RKO (cell line): ENCODE measurements at places on chromosomes 1 and 21.
A peak's percentile ranks its signal among the peaks of the same experiment; 100 is the strongest.

DNA sequence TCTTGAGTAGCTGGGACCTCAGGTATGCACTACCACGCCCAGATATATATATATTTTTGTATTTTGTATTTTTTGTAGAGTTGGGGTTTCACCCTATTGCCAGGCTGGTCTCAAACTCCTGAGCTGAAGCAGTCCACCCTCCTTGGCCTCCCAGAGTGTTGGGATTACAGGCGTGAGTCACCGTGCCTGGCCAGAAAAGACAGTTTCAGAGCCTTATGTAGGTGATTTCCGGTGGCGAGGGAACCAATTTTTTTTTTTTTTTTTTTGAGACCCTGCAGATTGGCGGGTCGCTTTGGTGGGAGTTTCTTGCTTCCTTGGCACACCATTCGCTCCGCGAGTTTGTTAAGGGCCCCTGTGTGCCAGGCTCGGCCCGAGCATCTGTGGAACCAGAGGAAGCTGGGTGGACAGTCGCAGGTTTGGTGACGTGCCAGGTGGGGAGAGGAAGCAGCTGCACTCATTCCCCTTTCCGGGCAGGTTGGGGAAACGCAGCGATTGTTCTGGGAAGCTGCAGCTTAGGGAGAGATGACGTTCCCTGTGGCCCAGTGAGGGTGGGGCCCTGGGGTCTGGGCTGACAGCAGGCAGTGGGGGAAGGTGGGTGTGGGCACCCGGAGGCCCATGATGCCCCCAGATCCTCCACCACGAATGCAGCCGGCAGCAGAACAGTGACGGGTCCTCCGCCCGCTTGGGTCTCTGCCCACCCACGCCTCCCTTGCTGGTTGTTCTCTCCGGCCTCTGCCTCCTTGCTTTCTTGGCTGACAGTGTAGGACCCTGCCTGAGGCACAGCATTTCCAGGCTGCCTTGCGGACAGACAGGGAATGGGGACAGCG lies 25.1 kb downstream of the SPSB1 start:
- DNase-seq = no peak

GRCh38 chr1:117037802-117038201 lies 22.3 kb upstream of the TTF2 start:
- no peak for DNase-seq

GRCh38 chr1:160404094-160404493 lies 3.7 kb downstream of the VANGL2 start:
- DNase-seq = no peak

DNA sequence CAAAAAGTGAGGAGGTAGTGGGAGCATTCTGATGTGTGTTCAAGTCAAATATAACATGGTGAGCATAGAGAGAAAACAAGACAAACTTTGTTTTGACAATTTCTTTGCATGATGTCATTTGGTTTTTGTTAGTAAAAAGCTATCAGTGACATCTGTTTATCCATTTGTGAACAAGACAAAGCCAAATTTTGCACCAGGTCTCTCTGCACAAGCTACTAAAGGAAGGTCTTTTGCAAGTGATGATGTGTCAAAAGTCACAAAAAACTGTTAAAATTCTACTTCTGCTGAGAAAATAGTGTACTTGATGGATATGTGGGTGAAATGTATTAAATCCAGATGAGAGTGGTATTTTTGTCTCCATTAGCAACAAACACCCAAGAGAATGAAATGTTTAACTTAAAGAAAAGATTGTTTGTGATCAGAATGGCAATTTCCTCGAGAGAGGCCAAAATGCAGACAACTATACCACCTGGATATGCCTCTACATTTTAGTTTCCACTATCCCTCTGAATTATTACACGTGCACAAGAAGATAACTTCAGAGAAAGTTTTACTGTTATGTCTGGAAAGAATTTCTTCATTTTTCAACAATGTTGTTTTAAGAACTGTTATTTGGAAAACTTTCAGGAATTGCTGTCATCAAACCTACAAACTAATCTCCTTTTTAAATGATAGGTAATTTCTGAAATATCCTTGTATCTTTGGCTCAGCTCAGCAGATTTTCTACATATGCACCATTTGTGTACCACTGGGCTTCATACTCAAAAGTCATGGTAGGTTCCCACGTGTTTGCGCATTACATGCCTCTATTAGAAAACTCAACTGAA lies 807.4 kb upstream of the ADGRL2 start:
- DNase-seq = no peak

- no peak for DNase-seq
These were observed 3.0 kb downstream of the TSPEAR start for GRCh38 chr21:44708213-44708865.

DNA sequence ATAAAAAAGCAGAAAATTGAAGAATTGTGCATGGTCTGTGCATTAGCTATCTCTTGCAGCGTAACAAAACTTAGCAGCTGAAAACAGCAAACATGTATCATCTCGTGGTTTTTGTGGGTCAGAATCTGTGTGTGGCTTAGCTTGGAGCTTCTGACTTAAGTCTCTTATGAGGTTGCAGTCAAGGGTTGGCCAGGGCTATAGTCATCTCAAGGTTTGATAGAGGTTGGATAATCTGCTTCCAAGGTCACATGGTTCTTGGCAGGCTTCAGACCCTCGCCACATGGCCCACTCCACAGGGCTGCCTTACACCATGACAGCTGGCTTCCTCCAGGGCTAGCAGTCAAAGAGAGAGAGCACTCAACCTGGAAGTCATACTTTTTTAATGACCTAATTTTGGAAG lies 35.9 kb downstream of the CNST start:
- no peak for DNase-seq

DNA sequence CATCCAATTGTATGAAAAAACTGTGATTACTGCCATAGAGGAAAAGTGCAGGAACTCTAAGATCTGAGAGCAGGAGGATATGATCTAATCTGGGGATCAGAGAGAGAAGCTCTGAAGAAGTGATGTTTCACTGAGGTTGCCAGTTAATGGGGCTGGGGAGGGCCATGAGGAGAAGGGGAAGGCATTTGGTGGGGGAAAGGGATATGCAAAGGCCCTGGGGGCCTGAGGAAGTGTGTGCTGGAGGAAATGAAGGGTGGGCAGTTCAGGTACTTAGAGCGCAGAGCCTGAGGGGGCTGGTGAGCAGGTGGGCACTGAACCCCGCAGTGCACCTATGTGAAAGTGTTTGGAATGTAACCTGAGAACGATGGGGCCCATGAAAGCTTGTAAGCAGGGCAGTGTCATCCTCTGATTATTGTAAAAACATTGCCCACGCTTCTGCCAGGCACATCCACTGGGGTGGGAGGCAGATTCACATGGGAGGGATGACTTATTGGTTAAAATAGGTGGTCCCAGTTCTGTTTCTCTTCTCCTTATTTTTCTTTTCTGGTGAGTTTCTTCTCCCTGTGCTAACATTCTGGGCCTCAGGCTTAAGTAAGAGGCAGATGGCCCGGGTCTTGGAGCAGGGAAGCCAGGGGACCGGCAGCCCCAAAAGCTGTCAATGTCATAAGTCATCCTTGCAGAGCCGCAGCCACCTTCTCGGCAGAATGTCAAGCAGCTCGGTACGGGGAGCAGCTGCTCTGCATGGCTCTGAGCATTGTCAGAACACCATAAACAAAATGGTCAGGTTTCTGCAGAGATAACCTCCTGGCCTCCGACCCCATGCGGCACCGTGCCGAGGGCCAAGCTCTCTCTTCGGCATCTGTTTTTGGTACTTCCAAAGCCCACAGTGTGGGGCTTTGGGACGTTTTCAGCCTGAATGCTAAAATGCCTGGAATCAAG lies 492.0 kb upstream of the VAMP3 start:
- no peak for DNase-seq

GRCh38 chr1:152413909-152414308 lies at the start of gene CRNN:
CRNN (minus strand) TSS chr1:152414263; CDS start chr1:152412233, 2,030 bp downstream.
- DNase-seq = no peak

GRCh38 chr1:67460676-67461500 lies 30.7 kb upstream of the SERBP1 start:
- DNase-seq = no peak

GRCh38 chr1:85116856-85117255 lies 68.6 kb upstream of the MCOLN3 start:
- no peak for DNase-seq

GRCh38 chr1:211332036-211332616 lies 5.5 kb downstream of the TRAF5 start:
- no peak for DNase-seq

- DNase-seq = no peak
These were observed 2.5 kb downstream of the PDZK1IP1 start for GRCh38 chr1:47187231-47187925.

DNA sequence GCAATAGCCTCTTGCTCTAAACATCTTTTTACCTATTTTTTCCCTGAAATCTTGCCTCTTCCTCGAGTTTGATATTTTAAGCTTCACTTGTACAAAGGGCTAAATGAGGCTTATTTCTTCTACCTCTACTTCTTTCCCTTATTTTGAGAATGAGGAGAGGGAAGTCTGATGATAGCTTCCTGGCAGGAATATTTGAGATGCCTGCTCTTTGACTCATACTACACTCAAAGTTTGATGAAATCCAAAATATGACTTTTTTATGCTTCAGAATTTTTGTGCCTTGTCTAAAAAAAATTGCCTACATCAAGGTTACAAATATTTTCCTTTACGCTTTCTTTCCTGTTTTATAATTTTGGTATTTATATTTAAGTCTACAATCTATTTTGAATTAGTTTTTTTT lies 624.4 kb upstream of the PLXNA2 start:
- no peak for DNase-seq

DNA sequence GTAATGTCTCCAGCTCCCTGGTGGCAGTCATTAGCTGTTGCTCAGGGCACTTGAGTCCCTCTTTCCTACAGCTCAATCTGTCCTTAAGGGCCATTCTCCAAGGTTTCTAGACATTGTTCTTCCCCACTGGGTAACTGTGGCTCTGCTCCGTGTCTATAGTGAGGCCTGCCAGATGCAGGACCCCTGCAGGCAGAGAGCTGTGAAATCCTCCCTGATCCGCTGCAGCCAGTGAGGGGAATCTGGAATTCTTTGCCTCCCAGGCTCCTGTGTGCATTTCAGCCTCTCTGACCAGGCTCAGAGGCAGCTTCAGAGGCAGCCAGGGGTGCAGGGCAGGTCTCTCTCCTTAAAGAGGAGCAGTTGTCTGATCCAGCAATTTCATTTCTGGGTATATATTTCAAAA lies 14.4 kb upstream of the IGSF21 start:
- no peak for DNase-seq

DNA sequence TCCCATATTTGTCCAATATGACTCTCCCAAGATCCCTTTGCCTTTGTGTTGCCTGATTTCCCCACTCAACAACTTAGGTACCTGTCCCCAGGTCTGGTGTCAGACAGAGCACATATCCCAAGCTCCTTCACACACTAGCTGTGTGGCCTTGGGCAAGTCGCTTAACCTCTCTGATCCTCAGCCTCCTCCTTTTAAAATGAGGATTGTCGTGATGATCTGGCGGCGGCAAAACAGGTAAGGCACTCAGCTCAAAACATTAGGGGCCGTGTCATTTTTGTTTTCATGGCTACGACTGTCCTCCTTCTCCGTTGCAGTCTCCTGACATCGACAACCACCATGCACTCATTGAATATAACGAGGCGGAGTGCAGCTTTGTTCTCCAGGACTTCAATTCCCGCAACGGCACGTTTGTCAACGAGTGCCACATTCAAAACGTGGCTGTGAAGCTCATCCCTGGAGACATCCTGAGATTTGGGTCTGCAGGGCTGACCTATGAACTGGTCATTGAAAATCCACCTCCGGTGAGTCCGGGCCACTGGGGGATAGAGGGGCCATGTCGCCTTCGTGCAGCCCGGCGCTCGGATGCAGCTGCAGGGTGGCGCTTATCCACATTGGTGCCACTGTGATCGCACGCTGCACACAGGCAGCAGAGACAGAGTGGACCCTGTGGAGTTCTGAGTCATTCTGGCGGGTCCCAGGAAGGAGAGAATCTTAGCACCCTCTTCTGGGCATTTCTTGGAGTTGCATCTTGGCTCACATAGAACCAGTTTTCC lies 25.2 kb downstream of the FHAD1 start:
- DNase-seq = peak; percentile 82

GRCh38 chr1:97088391-97088790 lies 366.8 kb downstream of the PTBP2 start:
- no peak for DNase-seq

DNA sequence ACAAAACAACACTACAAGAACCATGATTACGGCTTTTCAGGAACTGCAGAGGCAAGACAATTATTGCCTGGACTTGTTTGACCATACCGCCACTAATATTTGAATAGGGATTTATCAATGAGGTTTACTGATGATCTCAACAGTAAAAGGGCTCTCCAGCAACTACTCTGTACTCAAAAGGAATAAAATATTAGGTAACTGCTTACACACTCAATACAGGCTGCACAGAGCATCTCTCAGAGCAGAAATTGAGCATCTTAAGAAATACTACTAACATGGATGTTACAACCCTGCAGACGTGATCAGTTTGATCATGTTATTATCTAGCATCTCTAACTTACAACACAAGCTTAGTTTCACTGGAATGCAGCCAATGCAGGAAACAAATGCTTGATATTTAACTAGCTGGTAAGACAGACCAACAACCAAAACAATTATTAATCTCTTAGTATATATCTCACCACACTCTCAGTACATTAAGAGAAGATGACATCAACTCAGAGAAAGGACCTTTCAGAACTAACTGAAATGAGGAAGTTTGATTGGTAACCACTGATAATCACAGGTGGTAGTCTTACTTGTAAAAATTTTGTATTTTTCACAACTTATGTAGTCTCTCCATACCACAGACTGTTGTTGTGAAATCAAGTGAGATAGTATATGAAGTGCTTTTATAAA lies 52.2 kb downstream of the PUM1 start:
- no peak for DNase-seq

DNA sequence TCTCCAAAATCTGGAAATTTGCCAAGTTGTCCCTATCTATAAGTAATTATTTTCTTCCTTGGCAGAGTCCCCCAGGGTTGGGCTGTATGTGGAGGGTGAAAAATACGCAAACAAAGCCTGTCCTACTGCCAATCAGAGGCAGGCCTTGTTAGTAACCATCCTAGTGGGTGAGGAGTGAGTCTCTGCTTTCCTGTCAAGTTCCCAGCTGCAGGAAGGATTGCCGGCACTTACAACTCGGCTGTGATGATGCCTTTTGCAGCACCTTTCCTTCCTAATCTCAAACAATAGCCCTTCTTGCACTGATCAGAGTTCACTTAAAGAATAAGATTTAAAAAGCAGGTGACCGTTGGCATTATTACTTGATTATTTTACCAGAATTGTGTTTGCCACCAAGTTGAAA lies 31.3 kb upstream of the FGGY start:
- DNase-seq = no peak

DNA sequence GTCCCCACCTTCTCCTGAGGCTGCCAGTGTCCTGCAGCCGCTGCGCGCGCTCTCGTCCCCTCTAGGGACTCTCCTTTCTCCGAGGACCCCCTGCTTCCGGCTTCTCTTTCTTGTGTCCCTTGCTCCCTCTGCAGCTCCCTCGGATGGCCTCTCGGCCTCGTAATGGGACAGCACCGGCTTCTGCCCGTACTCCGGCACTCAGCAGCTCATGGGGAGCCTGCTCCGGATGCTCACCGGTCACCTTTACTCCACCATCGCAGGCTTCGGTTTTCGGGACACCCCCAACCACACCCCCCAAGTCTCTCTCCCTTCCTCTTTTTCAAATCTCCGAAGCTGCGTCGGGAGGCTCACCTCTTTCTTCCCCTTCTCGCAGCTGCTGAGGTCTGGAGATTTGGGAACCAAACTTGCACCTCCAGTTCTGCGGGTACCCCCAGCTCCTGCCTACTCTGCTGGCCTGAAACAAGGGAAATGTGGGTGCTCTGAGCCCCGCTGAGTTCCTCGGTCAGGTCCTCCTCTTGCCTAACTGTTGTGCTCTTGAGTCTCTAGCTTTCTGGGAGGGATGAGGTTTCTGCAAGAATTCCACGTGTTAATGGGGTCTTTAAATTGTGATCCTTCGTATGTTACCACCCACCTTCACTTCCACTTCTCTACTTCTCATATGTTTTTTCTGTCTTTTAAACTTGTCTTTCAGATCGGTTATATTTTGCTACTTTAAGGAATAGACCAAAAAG lies 930 bp downstream of the CDC14A start:
- peak; percentile 56 for DNase-seq
